ENCODE measurements at places on chromosomes 1 and 21.

DNA sequence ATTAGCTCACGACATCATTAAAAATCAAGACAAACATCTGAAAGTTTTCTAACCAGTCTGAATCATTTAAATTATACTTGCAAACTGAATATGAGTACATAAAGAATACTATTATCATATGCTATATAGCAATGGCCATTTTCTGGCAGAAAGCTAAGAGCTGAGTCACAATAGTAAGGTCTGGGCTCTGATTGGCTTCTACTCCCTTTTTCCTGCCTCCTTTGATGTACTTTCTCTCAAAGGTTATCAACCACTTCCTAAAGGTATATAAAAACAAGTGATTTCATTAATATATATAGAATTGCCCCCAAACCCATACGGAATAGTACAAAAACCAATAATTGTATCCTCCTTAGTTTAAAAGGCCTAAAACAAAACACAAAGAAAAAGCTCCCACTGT lies 7.0 kb downstream of the KCNA3 start:
- DNase-seq, result no peak

DNA sequence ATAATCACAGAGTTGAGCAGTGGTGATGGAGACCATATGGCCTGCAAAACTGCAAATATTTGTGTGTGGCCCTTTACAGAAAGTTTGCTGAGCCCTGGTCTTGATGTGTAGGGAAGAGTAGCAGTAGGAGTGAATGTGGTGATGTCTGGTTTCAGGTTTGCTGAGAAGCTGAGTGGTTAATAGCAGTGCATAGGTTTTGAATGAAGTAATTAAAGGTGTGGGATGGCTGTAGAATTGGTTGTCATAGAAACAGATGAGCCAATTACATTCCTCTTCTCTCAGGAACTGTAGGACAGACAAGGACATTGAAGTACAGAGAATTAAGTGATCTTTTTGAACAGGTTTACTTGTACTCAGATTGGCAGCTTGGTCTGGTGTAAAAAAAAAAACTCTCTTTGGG lies 37.4 kb downstream of the PRDM2 start:
- no peak for DNase-seq

DNA sequence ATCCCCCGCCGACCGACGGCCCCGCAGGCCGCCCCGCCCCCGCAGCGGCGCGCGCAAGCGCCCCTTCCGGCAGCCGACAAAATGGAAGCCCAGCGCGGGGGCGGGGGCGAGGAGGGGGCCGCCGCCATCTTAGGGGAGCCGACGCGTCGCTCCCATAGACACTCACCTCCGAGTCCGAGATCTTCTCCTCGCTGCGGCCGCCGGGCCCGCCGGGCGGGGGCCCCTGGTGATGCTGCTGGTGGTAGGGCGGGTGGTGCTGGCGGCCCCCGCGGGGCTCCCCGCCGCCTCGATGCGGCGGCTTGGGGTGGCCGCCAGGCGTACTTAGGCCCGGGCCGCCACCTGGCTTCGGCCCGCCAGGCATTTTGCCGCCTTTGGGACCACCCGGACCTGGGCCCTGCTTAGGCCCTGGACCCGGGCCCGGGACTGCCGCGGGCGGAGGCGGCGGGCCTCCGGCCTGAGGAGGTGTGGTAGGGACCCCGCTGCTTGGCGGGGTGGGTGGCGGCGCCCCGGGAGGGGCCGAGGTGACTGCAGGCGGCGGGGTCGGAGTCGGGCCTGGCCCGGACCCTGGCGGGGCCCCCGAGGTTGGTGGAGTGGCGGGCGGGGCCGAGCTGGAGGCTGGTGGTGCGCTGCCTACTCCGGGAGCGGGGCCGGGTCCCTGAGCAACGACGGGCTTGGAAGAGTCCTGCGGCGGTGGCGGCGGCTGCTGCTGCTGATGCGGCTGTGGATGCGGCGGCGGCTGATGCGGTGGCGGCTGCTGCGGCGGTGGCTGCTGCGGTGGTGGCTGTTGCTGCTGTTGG lies 691 bp downstream of the SFPQ start:
- peak; percentile 38 for DNase-seq

GRCh38 chr1:164895026-164895912 lies 336.3 kb downstream of the PBX1 start:
- no peak for DNase-seq

DNA sequence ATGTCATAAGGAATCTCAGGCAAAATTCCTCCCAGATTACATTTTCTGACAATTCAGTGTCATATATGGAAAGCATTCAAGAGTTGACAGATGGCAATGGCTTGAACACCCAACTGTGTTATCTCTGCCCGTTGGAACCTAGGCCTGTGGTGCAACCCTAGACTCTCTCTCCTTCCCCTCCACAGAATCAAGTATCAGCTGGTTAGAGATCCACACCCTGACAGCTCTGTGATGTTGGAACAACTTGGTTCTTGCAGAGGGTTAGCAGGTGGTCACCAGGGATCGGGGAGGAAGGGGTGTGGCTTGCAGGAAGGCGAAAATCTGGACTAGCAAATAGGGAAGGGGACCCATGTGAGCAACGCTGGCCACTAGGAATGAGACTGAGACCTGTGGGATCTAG lies 26.3 kb downstream of the PCSK9 start:
- no peak for DNase-seq

GRCh38 chr1:34590211-34590623 lies 164.6 kb upstream of the GJB5 start:
- no peak for DNase-seq

DNA sequence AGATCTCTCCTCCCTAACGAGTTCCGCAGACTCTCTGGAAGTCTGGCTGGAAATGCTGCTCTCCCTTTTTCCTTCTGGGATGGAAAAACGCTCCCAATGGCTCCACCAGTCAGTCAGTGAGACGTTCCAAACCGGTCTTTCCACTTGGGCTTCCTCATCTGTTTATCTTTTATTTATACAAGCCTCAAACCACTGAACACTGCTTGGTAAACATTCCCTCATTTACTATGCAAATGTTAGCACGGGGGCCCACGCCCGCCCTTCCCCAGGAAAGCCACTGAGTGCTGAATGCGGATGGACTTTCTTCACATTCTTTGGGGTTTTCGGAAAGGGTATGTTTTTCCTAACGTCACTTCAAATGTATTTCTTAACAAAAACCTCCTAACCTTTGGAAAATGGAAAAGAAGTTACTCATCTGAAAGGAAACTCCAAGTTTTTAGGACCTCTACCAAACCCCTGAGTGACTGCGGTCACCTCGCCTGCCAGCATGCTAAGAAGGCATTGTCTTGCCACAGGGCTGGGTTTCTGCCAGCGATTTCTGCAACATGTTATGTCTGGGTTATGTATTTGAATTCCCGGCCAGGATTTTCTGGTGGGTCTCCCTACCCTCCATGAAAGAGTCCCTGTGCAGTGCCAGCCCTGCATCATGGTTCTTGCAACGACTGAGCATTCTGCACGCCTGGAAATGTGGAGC lies 14.0 kb upstream of the UMODL1 start:
- no peak for DNase-seq

- DNase-seq, result no peak
Measured at GRCh38 chr1:208597571-208597970, 353.4 kb upstream of the PLXNA2 start.

- DNase-seq, result no peak
Measured at GRCh38 chr1:52057876-52058415, 1.9 kb downstream of the BTF3L4 start.

DNA sequence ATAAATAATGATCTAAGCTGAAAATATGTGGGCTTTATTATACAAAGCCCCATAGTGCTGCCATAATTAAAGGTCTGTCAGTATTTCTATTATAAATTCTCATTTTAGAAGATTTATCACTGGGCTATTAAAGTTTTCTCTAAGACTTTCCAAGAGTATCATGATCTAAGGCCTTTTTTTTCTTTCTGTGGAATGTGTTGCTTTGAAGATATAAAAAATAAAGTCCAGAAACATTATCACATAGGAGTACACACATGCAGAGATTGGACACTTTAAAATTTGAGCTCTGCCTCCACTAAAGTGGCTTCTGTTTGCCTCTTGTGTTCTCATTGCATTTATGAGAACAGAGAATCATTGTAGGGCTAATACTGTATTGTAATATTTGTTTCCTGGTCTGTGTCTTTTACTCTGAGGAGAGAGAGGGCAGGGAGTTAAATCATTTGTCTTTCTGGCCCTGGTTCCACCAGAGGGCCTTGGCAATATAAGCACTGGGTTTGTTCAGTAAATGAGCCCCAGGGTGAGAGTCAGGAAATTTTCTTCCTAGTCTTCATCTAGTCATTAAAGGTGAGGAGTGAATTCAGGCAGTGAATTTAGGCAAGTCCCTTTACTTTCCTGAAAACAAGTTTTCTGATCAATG lies 70.2 kb downstream of the NFIA start:
- DNase-seq, result no peak

- DNase-seq, result no peak
Measured at GRCh38 chr1:109083923-109084322, 6.6 kb upstream of the TMEM167B start.

GRCh38 chr1:200627575-200628222 lies 7.1 kb upstream of the KIF14 start:
- DNase-seq, result no peak

DNA sequence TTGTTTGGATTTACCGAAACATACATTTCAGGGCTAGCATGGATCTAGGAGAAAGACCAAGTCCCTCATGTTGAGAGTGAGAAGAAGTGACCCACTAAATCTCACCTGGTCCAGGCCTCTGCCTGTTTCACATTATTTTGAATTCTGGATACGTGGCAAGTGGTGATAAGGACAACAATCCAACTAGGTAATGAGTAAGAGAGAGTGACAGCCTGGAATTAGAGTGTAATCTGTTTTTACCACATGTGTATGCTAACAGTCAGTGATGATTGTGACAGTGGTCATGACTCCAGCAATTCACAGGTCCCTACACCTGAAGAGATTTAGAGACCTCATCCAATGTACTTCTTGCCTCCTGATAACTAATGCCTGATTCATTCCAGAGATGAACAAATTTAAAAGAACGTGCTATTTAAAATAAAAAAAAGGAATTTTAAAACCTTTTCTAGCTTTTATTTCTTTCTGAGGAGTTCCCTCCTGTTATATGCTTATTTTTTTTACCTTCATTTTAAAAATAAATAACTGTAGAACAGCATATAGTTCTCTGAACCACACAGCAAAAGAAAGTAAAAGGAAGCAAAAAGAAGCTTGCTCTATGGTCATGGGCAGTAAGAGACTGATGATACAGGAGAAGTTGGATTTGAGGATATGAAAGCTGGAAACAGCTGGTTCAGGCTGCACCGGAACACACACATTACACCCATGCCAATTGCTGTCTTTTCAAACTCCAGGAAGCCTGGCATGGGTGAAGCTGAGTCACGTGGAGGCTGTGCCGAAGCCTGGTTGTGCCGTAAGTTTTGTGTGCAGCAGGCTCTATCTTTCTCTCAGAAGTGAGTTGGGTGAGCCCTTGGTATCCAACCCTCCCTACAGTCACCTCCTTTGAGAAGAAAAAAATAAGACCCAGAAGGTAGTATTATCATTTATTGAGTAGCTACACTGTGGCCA lies 14.7 kb downstream of the C1orf116 start:
- no peak for DNase-seq

DNA sequence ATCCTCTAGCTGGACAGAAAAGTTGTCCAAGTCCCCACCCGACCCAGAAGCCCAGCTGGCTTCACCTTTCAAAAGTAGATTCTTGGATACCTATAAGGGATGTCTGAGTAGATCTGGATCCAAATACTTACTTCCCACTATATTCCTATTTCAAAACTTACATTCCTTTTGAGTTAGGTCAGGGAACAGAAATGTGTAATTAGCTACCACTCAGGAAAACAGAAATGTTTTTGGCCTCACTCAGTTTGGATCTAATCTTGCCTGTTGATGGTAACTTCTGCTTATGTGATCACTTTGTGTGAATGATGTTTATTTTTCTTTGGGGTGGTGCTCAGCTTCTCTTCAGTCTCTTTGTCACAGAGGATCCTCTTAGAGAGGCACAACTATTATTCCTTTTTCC lies 814.4 kb upstream of the RGS18 start:
- DNase-seq, result peak; percentile 13

- no peak for DNase-seq
Measured at GRCh38 chr1:113859478-113860175, 11.9 kb downstream of the PTPN22 start.

GRCh38 chr1:77200806-77201205 lies 18.4 kb downstream of the PIGK start:
- DNase-seq, result no peak

DNA sequence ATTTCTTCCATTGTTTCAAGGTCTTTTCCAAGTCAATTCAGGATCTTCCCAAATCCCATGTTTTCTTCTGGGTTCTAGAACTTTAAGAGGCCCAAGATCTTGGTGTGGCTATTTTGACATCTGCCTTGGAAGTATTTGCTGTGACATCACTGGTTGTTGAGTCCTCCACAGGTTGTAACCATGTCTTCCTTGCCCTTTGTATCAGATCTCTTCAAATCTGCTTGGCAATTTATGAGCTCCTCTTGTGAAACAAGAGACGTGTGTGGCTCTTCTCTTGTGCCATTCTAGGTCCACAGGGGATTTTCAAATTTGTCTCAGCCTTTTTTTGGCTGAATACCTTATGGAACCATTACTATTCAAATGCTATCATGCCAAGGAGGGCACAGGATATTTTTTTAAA lies 60.3 kb upstream of the KCNK2 start:
- no peak for DNase-seq

- no peak for DNase-seq
Measured at GRCh38 chr21:14901482-14901958, 163.3 kb downstream of the NRIP1 start.

- no peak for DNase-seq
Measured at GRCh38 chr1:47137925-47138615, 829 bp downstream of the CYP4A22 start.

- peak; percentile 17 for DNase-seq
Measured at GRCh38 chr1:63454269-63454668, 68.8 kb downstream of the ITGB3BP start.

GRCh38 chr1:15116966-15117365 lies 36.6 kb upstream of the TMEM51 start:
- no peak for DNase-seq

- no peak for DNase-seq
Measured at GRCh38 chr1:248905662-248906008, 400 bp upstream of the PGBD2 start.

DNA sequence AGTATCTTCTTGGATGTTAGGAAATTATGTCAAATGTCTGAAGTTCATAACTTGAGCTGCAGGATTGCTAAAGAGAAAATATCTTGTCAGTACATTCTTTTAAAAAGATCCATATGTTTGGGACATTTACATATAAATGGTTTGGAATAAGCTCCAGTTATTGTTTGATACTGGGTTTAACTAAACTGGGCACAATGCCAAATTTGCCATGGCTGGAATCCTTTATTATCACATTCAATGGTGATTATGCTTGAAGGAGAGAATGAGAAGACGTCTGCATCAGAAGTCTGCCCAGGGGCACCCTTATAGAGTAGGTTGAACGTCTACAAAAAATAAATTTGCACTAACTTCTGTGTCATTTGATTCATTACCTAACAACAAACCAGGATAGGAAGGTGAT lies 652.5 kb downstream of the AMY1C start:
- DNase-seq, result no peak

GRCh38 chr1:220755309-220755708 lies 7.2 kb downstream of the MTARC2 start:
- DNase-seq, result no peak

- no peak for DNase-seq
Measured at GRCh38 chr1:112247036-112247597, 148.9 kb upstream of the CTTNBP2NL start.
